Myometrial cell (primary cell): ENCODE measurements at places on chromosomes 3 and 15. TPM values are rescaled to one million over a fixed set of nuclear protein-coding genes. Genes with fewer than 3 reads are reported as not detected.

Gene WNT5A
- total RNA-seq, result 46.1 and 47.7 TPM in 2 replicates

Gene SPATA12
- not detected in 2 replicates for total RNA-seq

Gene LEKR1
- total RNA-seq, result 0.18 and 0.58 TPM in 2 replicates

Gene C3orf85
- total RNA-seq, result not detected in 2 replicates

Gene TTLL13
- total RNA-seq, result not detected in 2 replicates

Gene WDR93
- 1.2 TPM in 1 of 2 replicates, not detected in the other for total RNA-seq

Gene CIP2A
- total RNA-seq, result 21.8 and 22.2 TPM in 2 replicates

Gene TRPC1
- 7.3 and 21.0 TPM in 2 replicates for total RNA-seq

Gene INKA1
- 2.5 and 7.5 TPM in 2 replicates for total RNA-seq

Gene FBXW12
- not detected in 2 replicates for total RNA-seq

Gene CKMT1B
- not detected in 2 replicates for total RNA-seq
